ENCODE measurements at places on chromosomes 12 and 14. TPM values are rescaled to one million over a fixed set of nuclear protein-coding genes. Genes with fewer than 3 reads are reported as not detected.

TAS2R7 gene
- not detected for total RNA-seq

CDH24 gene
- 4.2 TPM for total RNA-seq

KCNA1 gene
- total RNA-seq = 0.09 TPM

C14orf180 gene
- 0.48 TPM for total RNA-seq

CCDC197 gene
- total RNA-seq = not detected

PIWIL1 gene
- total RNA-seq = not detected

TAS2R50 gene
- total RNA-seq = 1.8 TPM

CLEC1B gene
- total RNA-seq = 2.2 TPM

PRH1 gene
- total RNA-seq = 23.1 TPM

KITLG gene
- total RNA-seq = 53.8 TPM

LMNTD1 gene
- total RNA-seq = 14.9 TPM

CLEC7A gene
- 16.8 TPM for total RNA-seq

DYRK4 gene
- 32.1 TPM for total RNA-seq

TMEM117 gene
- 3.3 TPM for total RNA-seq

C12orf50 gene
- 0.12 TPM for total RNA-seq

TMPO gene
- 149 TPM for total RNA-seq

Data from lung (tissue), 17 donors.